Kidney (tissue), 22 donors: ENCODE measurements at places on chromosomes 5 and 9. TPM values are rescaled to one million over a fixed set of nuclear protein-coding genes. Genes with fewer than 3 reads are reported as not detected.

DNA sequence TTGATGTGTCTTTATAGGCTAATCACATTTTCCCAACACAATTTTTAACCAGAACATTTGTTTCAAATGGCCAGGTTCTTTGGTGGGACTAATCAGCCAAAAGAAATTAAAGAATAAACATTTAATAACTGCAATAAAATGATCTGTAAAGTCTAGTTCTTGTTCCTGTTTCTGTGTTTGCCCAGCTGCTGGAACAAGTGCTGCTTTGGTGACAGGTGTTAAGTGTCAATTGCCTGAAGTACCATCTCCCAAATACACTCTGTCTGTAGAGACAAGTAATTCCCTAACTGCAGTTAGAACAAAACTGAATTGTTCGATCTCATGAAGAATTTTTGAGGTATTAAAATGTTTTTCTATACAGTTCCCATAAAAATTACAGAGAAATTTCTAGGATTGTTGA, 402.3 kb upstream of the CHD1 start:
- DNase-seq = peak; percentile 24

- DNase-seq = peak; percentile 78
Measured at GRCh38 chr5:149675610-149676201, 54.4 kb upstream of the PPARGC1B start.

DNA sequence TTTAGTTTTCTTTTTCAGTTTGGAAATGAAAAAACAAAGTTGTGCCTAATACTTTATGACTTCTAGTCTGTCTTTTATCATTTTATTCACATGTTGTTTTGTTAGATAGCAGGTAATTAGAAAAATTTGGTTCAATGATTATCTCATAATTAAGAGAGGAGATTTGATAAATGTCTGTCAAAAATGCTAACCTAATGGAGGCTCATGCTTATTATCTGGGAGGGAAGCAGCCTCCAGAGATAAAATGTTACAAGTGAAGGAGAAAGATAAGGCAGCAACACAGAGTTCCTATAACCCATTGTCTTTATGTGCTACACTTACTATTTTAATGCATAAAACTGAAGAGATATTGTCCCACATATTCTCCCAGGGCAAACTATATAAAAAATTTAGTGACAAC, 53.5 kb downstream of the SLC27A6 start:
- DNase-seq = no peak

ARL14EPL gene
- not detected for total RNA-seq

- no peak for DNase-seq
Measured at GRCh38 chr5:155136216-155136850, 122.8 kb downstream of the KIF4B start.

GRCh38 chr9:70902171-70902570, 219.2 kb downstream of the TRPM3 start:
- DNase-seq = no peak

CCDC171 gene
- 5.1 TPM for total RNA-seq

- DNase-seq = no peak
Measured at GRCh38 chr9:77847059-77847499, 184.5 kb downstream of the GNAQ start.

DNA sequence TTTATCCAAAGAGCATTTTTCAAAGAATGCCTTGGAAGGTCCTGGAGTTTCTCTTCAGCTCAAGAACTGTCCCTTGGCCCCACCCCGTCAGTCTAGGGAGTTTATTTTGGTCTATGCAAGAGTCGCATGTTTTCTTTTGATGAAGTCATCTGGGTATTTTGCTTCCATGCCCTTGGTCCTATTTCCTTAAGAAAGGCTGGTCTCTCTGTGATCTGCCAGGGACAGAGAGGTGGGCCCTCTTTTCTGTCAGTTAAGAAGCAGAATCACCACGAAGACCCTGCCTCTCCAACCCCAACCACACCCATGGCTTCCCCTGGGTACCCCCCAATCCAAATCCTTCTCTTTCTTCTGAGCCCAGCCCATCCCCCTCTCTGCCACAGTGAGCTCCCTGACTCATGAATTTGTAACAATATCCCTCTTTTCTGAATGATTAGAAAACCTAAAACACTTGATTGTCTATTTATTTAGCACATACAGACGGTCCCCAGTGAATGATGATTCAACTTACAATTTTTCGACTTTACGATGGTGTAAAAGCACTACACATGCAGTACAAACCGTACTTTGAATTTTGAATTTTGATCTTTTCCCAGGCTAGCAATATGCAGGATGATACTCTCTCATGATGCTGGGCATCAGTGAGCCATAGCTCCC, 163.5 kb upstream of the ADRA1B start:
- DNase-seq = no peak

- no peak for DNase-seq
Measured at GRCh38 chr5:158874792-158875191, 224.9 kb downstream of the EBF1 start.

- DNase-seq = no peak
Measured at GRCh38 chr5:90307782-90308181, 101.8 kb downstream of the CETN3 start.

DNA sequence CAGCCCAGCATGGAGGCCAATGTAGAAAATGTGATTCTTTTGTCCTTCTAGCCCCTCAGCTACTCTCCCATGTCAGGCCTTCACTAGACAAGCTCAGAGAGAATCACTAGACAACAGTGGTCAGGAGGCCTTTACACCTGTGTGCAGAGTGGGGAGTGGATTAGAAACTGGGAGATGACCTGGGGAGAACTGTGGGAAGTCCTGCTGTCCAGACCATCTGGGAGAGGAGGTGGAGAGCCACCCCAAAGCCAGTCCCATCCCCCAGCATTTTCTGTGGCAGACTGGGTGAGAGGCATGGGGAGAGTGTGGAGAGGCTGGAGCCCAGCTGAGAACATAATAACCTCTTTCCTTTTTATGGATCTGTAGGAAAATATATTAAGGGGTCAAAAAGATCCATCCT, 452.0 kb upstream of the DMAC1 start:
- DNase-seq = no peak

WNT8A gene
- not detected for total RNA-seq

- DNase-seq = no peak
Measured at GRCh38 chr9:27540502-27540901, 10.9 kb upstream of the MOB3B start.

DNA sequence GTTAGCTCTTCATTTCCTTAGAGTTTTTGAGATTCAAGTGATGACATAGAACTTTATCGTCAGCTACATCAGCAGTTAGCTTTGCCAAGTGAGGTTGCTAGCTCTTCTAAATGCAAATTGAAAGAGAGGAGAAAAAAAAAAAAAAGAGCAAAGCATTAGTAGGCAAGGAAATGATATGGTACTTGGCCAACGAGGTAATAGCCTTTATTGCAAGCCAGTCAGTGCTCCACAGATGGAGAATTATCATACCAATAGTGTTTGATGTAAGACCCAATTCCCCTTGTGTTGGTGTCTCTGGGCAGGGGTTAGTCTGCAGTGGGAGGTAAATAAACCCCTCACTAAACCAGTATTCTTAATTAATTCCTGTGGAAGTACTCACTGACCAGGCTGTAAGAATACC, 992.1 kb downstream of the PTPRD start:
- DNase-seq = no peak

GRCh38 chr5:115458416-115458815, 86.2 kb downstream of the FEM1C start:
- DNase-seq = no peak

DNA sequence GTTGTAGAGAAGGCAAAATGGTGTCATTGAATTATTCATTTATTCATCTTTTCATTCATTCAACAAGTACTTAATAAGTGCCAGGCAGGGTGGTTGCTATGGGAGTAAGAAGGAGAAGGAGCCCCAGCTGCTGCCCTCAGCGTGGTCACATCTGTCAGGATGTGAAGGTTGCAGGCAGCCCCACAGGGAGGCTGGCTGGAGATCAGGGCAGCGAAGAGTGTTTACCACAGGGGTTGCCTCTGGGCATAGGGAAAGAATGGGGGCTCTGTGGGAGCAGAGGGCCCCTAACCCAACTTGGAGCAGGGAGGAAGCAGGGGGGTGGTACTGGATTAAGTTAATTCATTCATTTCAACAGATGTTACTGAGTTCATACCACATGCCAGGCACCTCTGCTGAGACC, 6.0 kb downstream of the PCDH12 start:
- no peak for DNase-seq

MTAP gene
- 42.4 TPM for total RNA-seq

- no peak for DNase-seq
Measured at GRCh38 chr9:106092083-106092482, 397.7 kb downstream of the TMEM38B start.

SARDH gene
- 4.6 TPM for total RNA-seq

- DNase-seq = no peak
Measured at GRCh38 chr9:79353856-79354520, 217.8 kb upstream of the TLE4 start.

DNA sequence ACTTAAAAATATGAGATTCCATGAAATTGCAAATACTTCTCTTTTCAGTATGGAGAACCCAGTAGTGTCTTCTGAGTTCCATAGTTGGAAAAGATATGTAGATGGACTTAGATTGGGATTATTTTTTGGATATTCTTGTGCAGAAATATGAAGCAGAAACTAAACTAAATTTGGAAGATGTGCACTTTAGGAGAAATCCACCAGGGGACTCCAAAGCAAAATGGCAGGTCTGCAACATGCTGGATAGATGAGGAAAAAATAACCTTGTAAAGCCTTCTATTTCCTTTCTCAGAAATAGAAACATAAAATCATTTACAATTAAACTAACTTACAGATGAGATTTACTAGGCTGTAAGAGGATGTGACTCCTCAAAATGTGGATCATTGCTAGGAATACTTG, 49.2 kb upstream of the MINAR2 start:
- no peak for DNase-seq

DNA sequence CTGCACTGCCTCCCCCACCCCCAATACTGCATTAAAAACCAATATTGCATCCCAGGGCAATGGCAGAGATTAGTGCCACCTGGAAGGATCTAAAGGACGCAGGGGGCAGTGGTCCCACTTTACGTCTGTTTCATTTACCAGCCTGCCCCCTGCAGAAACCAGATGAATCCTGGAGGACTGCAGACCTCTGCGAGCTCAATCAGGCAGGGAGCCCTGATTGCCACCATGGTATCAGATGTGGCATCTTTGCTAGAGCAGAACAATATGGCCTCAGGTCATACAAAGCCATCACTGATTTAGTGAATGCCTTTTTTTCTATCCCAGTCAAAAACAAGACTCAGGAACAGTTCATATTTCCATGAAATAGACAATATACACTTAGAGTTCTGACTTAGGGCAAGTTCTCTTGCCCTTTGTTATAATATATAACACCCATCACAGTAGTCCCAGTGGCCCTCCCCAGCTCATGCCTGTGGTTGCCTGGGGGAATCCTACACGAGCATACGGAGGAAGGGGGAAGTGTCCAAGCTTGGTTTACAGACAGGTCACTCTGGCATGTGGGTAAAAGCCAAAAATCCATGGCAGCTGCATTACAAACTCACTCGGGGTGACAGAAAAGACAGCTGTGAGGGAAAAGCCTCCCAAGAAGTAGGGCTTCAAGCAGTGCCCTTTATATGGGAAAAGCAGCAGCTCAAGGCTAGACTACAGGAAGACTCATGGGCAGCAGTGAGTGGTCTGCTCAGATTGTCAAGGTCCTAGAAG, 85.1 kb downstream of the MED27 start:
- no peak for DNase-seq

ADAMTS12 gene
- 2.0 TPM for total RNA-seq

GRCh38 chr5:169599451-169599850, 15.9 kb downstream of the SPDL1 start:
- no peak for DNase-seq

GRCh38 chr9:136565086-136565714, 19.4 kb upstream of the NOTCH1 start:
- DNase-seq = peak; percentile 85

SMC5 gene
- 29.6 TPM for total RNA-seq

DNA sequence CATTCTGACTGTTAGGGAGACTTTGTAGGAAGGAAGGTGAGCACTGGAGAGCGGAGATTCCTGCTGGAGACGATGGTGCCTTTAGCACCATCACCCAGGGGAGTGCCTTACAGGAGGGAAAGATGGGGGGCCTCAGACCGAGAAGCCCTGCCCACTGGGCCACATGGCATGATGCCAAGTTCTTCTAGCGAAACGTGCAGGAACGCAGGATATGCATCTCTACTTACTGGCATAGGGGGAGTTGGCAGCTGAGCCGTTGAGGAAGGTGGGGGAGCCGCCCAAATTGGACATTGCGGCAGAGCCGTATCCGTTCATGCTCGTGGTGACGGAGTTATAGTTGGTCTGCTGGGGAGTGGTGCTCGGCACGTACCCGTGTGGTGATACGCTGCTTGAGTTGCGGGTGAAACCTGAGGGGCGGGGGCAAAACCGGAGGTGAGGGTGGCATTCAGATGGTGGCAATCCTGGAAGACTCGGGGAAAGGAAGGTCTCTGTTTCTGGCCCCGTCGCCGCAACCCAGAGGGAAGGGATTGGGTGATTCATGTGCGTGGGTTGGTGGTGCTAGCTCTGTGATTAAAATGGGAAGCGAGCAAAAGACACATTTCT, 387.7 kb downstream of the EBF1 start:
- no peak for DNase-seq

GRCh38 chr5:116847960-116848359, 273.3 kb upstream of the SEMA6A start:
- DNase-seq = no peak

DNA sequence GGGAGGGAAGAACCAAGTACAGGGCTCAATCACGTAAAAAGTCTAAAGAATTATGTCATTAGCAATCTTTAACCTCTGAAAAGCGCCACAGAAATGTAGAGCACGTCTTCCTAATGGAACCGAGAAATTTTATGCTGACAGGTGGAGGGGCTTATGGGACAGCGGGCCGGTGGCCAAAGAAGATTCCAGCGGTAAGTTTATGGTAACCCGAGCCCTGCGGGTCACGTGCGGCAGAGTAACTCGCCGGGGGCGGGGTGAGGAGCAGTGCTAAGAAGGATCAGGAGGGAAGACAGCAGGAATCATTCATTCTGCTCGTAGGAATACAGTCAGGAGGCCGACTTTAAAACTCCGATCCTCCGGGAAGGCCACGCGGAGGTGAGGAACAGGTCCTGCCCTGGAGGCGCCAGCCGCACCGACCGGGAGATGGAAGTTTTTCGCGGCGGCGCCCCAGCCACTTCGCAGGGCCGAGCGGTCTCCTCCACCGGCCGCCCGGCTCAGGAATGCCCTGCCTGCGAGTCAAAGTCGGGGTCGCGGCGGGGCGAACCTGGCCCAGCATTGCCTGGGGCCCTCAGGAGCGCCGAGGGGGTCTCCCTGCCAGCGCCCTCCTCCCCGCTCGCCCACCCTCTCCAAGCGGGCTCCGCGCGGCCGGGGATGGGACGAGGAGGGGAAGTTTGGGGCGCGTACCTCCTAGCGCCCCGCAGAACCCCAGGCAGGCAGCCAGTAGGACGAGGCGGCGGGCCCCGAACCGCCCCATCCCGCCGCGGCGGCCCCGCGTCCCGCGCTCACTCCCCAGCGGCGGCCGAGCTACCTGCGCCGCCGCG, 101.8 kb downstream of the ESM1 start:
- peak; percentile 78 for DNase-seq
